ENCODE measurements at places on chromosomes 4 and X. TPM values are rescaled to one million over a fixed set of nuclear protein-coding genes. Genes with fewer than 3 reads are reported as not detected.

The POF1B gene
- 0.84 TPM for total RNA-seq

The AMOT gene
- 1.6 TPM for total RNA-seq

The XAGE3 gene
- not detected for total RNA-seq

The GAGE13 gene
- not detected for total RNA-seq

The GRK4 gene
- 3.5 TPM for total RNA-seq

The ADRA2C gene
- not detected for total RNA-seq

The ZMAT1 gene
- 0.60 TPM for total RNA-seq

The DAPP1 gene
- total RNA-seq, result not detected

The SYNPO2 gene
- 0.30 TPM for total RNA-seq

The ARR3 gene
- not detected for total RNA-seq

The MAGEA6 gene
- total RNA-seq, result not detected

The FGFBP2 gene
- total RNA-seq, result not detected

The MAGEA9B gene
- not detected for total RNA-seq

The OPRPN gene
- not detected for total RNA-seq

The HPGDS gene
- not detected for total RNA-seq

The ATP1B4 gene
- total RNA-seq, result not detected

The TNMD gene
- total RNA-seq, result not detected

The NSUN7 gene
- 0.87 TPM for total RNA-seq

The PRRG3 gene
- not detected for total RNA-seq

The SLC7A11 gene
- total RNA-seq, result 55.5 TPM

The BRS3 gene
- not detected for total RNA-seq
